ENCODE measurements at places on chromosomes 1 and 21.

DNA sequence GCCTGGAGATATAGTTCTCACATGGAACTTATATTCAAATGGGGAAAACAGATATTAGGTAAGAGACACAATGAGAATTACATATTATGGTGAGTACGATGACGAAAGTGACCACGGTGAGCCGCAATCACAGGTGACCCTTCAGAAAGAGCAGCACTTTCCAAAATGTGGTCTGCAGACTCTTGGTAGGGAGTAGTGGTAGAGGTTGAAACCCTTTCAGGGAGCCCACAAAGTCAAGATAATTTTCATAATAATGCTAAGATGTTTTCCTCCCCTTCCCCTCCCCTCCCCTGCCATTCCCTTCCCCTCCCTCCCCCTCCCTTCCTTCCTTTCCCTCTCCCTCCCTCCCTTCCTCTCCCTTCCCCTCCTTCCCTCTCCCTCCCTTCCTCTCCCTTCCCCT is 83.5 kb upstream of the AKT3 start:
- DNase-seq, result no peak

GRCh38 chr21:38474124-38474523 is 24.2 kb downstream of the ERG start:
- DNase-seq, result no peak

DNA sequence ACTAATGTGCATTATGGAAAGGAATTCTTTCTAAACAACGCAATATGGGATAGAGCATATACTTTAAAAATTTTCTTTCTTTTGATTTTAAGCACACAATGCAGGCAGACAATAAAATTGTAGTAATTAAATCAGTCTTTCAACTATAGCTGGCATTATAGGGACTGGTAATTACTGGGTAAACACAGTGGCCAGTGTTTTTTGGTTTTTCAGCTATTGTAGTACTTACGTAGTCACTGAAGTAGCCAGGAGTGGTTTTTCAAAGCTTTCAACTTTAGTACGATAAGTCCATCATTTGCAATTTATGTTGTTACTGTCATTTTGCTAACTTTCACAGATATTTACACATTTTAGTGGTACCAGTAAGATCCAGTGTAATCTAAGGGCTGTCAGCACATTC is 50.6 kb downstream of the RAB3GAP2 start:
- DNase-seq, result no peak

DNA sequence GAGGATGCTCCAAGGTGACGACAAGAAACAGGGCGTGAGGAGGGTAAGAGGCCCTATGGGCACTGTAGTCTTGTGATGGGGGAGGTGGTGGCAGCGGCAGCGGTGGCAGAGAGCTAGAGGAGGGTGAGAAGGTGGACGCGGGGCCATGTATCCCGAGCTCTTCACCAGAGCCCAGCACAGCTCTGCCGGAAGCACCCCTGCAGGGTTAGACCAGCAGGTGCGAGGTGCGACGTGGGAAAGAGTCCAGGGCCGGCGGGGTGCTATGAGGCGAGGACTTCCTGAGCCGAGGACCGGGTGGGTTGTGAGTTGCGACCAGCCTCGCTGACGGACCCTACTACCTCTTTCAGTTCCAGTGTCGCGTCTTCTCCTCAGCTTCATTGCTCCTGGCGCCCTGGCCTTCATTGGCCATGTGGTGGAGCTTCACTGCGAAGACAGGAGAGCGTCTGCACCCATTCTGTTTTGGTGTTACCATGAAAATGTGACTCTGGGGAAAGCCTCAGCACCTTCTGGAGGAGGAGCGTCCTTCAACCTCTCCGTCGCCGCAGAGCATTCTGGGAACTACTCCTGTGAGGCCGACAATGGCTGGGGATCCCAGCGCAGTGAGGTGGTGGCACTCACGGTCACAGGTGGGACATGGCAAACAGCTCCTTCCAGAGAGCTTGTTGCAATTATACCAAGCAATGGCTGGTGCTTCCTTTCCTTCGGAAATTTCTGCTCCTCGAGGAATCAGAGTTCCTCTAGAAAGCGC is 67.9 kb upstream of the KIRREL1 start:
- no peak for DNase-seq

DNA sequence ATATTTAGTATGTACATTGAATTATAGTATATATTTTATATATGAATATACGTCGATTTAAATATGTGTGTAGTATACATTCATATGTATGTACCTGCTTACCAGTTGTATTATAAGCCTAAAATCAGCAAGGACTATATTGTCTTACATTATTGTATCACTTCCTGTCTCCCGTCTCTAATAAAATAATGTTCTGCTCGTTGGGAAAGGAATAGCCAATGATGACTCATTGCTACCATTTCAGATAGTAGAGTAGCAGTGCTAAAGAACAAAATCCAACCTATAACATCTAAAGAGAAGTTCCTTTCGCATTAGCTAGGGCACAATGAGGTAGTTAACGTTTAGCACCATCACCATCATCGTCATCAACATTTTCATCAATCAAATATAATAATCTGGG is 39.9 kb upstream of the SMYD2 start:
- no peak for DNase-seq

DNA sequence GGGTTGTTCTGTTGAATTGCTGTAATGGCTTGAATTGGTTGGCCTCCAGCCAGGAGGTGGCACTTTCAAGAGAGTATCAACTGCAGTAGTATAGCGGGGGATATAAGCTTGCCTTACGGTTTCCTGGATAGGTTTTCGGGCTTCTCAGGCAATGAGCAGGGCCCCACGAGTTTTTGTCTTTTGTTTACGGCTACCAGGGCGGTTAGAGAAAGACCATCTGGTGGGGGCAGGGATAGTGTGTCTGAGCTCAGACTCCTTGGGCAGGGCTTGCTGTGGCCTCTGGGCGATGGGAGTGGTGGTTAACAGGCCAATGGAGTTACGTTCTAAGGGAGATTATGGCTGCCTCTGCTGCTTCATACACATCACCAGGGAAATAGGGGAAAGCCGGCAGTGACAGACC is 62.8 kb downstream of the DTL start:
- no peak for DNase-seq

DNA sequence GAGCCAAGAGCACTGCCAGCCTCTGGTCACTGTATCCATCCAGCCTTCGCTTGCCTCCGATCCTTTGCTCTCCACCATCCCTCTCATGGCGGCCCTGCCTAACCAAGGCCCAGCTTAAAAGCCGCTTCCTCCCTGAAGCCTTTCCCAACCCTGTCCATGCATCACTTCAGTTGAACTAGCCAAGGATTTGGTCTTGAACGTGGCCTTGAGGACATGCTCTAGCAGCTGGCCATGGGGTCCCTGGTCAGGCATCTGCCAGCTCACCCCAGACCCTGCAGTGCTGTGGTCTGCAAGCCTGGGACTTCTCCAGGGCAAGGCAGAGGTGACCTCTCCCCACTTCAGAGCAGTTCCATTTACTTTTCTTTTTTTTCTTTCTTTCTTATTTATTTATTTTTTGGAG is 5.1 kb upstream of the SYTL1 start:
- no peak for DNase-seq

DNA sequence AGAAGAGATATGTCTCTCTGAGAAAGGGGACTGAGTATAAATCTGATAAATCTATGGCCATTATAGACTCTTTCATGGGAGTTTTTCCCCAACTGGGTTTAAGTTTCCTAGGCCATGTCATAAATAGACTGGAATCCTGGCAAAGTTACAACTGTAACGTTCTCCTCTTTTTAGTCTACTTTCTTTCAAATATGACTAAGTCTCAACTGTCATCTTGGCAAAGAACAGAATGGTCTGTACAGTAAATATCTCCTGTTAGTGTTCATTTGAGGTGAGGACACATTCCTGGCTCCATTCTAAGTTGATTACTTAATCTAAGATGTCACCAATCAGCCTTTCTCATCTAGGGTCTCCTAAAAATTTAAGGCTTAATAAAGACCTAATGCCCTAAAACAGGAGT is 300.5 kb downstream of the BRINP2 start:
- DNase-seq, result no peak

DNA sequence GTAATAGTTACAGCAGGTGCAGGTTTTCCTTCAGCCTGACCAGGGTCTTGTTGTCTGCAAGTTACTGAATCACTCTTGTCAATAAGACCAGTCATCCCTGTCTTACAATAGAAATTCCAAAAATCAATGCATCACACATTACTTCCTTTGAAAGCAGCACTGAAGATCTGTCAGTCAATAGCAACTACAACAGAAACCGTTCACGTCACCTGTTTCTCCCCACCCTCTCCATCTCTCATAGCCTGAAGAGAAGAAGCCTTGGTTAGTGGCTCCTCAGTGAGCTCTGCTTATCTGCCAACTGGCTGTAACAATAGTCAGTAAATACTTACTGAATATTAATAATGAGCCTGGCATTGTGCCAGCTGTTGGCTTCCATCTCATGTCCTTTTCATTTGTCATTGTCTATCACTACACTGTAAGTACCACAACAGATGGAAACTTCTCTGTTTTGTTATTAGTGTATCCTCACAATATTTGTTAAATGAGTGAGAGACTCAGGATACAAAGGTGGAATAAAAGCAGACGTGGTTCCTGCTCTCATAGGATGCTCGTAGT is 195.2 kb downstream of the S1PR1 start:
- no peak for DNase-seq

DNA sequence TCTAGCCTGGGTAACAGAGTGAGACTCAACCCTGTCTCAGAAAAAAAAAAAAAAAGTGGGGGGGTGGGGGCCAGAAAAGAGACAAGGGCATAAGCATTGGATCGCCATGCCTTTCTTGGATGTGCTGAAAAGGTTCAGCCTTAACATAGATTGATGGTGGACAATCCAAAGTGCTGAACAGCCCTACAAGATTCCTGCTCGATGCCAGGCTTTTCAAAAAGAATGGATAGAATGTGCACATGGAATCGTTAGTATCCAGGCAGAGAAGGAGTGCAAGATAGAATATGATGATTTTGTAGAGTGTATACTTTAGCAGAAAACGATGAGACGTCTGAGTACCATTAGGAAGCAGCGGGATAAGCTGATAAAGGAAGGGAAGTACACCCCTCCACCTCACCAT is 10.9 kb upstream of the COA7 start:
- DNase-seq, result no peak

DNA sequence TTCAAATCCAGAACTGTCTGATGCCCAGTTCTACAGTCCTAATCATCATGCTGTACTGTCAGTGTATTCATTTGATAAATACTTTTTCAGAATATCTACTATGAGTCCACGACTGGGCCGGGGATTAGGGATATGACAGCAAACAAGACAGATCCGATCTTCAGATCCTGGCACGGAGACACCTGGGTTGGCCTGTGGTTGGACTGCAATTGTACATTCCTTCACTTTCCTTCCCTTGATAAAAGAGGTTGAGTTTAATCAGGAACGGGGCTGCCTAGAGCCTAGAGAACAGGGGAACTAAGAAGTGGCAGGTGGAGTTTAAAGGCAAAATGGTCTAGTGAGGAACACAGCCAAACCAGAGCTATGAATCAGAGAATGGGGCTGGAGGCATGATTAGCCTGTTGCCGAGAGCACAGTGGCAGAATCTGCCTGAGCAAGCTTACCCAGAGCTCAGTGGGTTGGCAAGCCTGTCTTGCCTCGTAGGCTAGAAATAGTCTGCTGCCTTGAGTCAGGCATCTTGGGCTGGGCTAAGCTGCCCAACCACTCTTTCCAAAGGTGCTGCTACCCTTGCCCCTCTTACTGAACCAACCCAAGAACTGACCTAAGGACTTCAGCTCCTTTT is 38.1 kb upstream of the PTCH2 start:
- no peak for DNase-seq

- no peak for DNase-seq
Measured at GRCh38 chr1:19453741-19454201, 31.6 kb downstream of the CAPZB start.

DNA sequence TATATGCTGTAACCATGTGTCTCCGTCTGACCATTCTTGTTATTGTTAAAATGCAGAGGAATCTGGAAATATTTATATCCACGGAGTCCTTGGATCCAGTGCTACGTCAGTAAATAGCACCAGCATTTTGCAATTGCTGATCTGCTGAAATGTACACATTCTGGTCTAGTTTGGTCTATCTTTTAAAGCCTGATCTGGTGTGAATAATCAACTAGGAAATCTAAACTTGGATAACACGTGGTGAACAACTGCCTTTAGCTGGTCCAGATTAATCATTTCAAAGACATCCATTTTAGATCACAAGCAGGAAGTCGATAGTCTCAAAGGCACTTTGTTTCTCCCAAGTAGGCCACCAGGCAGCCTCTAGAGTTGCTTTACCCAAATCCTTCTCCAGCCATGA is 32.6 kb downstream of the PDPN start:
- DNase-seq, result no peak

DNA sequence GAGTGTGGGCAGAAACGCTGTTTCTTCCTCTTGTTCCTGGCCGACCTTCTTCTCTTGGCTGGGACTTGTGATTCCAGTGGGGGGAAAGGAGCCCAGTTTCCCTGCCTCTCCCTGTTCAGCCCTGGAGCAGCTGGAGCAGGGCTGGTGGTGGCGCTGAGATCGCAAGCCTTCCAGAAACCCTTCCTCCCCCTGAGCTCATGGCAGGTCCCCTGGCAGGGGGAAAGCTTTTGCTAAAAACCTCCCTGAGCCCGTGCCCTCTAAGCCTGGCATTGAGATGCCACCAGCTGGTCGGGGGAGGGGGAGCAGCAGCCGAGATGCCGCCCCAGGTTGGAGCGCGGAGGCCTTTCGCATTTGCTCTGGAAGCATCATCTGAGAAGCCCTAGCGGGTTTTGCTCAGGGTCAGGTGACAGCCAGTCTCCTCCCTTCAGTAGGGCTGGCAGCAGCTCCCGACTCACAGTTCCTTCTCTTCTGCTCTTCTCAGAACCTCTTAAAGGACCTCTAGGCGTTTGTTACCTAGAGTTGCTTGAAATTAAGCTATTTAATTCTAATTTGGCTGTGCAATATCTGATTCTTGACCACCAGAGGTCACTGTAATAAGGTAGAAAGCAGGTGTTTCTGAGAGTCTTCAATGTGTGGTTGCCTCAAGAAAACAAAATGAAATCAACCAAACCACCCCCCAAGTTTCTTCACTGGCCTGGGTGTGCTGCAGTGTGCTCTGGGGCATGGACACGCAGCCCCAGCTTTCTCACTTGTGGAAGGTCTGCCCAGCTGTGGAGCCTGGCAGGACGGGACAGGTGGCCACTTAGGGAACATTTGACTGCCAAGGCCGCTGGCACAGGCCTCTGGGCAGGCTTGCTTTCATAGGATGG is 257.3 kb downstream of the CAMTA1 start:
- no peak for DNase-seq

- DNase-seq, result no peak
Measured at GRCh38 chr1:228405979-228406228, 731 bp downstream of the TRIM11 start.

- no peak for DNase-seq
Measured at GRCh38 chr21:17711896-17712295, 99.2 kb upstream of the BTG3 start.

DNA sequence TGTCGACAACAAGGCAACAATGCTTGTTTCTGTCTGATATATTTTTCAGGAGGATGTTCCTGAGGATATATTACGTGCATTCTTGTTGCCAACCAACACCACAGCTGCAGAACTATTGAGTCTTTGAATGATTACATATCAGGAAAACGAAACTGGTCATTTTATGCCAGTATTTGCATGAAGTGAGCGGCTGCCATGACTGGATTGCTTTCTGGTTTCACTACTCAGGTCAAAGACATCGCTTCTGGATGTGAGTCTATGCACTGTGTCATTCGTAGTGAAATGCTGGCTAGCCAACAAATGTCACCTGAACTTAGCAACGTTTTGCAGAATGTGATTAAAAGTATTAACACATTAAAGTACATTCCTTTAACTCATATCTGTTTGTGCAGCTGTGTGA is 35.8 kb upstream of the OLFM3 start:
- no peak for DNase-seq
